ENCODE measurements at places on chromosomes 12 and 14.

DNA sequence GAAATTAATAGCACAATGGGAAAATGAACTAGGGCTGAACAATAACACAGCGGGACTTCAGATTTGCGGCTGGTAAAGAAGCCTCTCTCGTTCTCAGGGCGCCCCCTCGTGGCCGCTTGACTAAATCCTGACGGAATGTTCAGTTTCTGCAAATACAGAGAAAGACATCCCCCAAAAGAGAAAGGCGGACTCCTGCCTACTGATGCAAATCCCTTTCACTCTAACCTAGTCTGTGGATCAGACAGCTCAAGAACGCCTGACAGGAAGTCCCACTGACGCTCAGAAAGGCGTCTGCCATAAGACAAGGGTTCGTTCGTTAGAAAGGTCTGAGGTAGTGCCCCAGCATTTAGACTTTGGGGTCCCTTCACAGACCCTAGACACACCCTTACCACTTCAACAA is 2.5 kb downstream of the NUAK1 start:
- DNase-seq = peak; percentile 56
- H3K27me3 ChIP-seq = peaks cover 60% of the 10 kb centered on the region
- H3K27ac ChIP-seq = no peak overlapping the region
- H3K4me1 ChIP-seq = peaks cover 9% of the 10 kb centered on the region

GRCh38 chr12:94100211-94100627 is 48.2 kb upstream of the PLXNC1 start:
- no peak for DNase-seq
- H3K36me3 ChIP-seq = no peaks in the 10 kb centered on the region
- H3K4me1 ChIP-seq = peaks cover 6% of the 10 kb centered on the region
- H3K27ac ChIP-seq = no peak overlapping the region
- peaks cover 55% of the 10 kb centered on the region for H3K27me3 ChIP-seq
- H3K4me3 ChIP-seq = no peak overlapping the region

DNA sequence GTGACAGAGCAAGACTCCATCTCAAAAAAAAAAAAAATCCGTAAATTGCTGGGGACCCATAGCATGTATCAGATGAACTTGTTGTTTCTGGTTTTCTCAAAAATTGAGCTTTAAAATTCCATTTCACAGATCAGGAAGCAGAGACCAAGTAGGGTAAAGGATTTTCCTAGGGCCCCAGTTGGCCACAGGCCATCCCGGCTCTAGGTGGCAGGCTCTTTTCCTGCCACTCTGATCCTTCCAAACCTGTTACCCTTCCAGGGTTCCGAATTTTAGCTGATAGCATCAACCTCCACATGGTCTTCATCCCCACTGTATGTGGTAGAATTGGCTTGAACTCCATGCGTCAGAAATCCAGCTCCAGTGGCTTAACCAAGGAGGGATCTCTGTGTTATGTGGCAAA is 36.1 kb upstream of the BDKRB2 start:
- no peaks in the 10 kb centered on the region for H3K36me3 ChIP-seq
- peaks cover 7% of the 10 kb centered on the region for H3K27me3 ChIP-seq
- H3K4me1 ChIP-seq = no peaks in the 10 kb centered on the region
- H3K27ac ChIP-seq = no peak overlapping the region
- DNase-seq = no peak

DNA sequence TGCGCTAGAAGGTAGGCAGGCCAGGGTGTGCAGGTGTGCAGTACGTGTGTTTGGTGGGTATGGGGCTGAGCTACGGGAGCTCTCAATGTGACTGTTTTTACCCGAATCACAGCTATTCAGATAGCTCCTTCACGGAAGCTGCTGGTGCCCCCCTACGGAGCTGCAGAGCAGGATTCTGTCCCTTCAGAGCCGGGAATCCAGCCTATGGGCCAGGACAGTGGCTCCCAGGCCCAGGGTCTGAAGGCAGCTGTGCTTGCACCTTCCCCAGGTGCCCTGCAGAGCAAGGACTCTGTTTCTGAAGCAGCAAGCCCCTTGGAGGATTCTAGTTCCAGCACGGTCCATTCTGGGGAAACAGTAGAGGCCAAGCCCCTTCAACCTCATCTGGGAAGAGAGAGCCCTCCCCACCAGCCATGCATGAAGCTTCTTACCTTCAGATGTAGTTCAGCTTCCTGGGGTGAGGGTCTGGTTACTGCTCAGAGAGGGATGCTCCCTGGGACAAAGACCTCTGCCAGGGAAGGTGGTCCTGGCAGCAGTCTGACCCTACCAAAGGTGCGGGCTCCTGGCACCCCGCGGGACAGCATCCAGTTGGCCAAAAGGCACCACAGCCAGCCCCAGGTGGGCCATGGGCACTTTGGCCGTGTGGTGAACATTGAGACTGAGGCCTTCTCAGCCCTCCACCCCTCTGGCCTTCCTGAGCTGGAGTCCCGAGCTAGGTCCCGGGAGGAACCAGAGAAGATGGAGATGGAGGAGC is 29.1 kb downstream of the PLEKHH1 start:
- H3K27ac ChIP-seq = no peak overlapping the region
- no peaks in the 10 kb centered on the region for H3K36me3 ChIP-seq
- no peak for DNase-seq

- H3K27me3 ChIP-seq = no peaks in the 10 kb centered on the region
- no peaks in the 10 kb centered on the region for H3K36me3 ChIP-seq
- no peak overlapping the region for H3K4me3 ChIP-seq
- no peak overlapping the region for H3K27ac ChIP-seq
- no peak for DNase-seq
- H3K4me1 ChIP-seq = no peaks in the 10 kb centered on the region
These were observed 19.2 kb downstream of the LUM start for GRCh38 chr12:91091916-91092715.

DNA sequence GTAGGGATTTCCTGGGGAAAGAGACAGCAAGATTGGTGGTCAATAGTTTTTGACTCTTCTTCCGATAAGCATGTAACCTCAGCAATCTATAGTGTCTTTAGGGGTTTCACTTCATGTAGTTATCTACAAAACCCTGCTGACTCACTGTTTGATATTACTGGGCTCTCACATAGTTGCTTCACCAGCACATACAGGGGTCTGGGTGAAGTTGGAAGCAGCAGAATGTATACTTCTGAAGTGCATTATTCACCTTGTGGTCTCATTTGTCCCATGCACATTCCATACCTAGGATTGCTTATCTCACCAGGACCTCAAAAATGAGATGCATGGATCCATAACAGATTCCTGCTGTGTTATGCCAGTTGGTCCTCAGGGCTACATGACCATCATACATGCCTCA is 280.0 kb downstream of the LRIG3 start:
- no peaks in the 10 kb centered on the region for H3K4me1 ChIP-seq
- DNase-seq = no peak
- no peak overlapping the region for H3K4me3 ChIP-seq

GRCh38 chr14:105830171-105830570 is 303.8 kb downstream of the TMEM121 start:
- H3K4me3 ChIP-seq = no peak overlapping the region
- H3K36me3 ChIP-seq = no peaks in the 10 kb centered on the region
- DNase-seq = no peak
- no peaks in the 10 kb centered on the region for H3K27me3 ChIP-seq

DNA sequence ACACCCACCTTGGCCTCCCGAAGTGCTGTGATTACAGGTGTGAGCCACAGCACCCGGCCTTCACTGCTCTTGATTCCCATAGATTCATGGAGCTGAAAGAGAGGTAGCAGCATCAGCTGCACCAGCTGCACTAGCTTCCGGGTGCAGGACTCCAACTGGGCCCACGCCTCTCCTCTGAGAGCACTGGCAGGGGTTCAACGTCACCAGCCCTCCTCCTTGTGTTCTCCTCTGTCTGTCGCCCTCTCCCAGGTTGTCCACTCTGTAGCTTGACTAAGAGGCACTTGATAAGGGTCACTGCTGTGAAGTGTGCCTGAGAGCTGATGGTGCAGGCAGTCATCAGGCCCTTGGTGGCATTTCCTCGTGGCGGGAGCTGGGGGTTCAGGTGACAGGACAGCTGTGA is 28.3 kb downstream of the MLXIP start:
- H3K36me3 ChIP-seq = no peaks in the 10 kb centered on the region
- DNase-seq = no peak
- peaks cover 49% of the 10 kb centered on the region for H3K4me1 ChIP-seq
- peak overlapping the region; percentile 3 for H3K4me3 ChIP-seq
- no peaks in the 10 kb centered on the region for H3K27me3 ChIP-seq

- no peaks in the 10 kb centered on the region for H3K27me3 ChIP-seq
- no peak overlapping the region for H3K27ac ChIP-seq
- no peaks in the 10 kb centered on the region for H3K4me1 ChIP-seq
- no peaks in the 10 kb centered on the region for H3K36me3 ChIP-seq
- no peak for DNase-seq
These were observed 36.6 kb upstream of the PIK3C2G start for GRCh38 chr12:18224745-18225144.

DNA sequence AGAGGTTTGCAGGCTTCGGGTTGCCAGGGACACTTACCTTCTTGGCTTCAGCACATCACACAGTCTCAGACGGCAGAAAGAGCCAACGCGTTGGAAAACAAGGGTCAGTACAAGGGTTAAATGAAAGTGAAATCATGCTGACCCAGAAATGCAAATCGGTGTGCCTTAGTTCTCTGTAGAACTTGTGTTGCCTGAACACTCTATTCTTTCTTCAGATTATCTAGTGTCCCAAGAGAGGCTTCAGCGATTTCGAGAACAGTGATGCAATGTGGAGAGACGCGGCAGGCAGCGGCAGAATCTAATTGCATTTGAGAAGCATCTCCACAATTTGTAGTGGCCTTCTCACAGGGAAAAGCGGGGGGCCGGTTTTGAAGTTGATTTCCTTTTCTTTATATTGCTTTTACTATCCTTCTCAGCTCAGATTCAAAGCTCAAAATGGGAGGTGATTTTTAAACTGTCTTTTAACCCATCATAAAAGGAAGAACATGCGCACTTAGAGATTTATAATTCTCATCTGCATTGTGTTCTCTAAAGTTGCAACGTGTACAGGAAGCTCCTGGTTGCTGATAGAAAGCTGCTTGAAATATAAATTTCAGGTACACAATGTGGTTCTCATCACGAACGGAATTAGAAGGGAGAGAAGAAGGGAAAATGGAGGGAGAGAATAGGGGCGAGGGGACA is 67.8 kb upstream of the EGLN3 start:
- peaks cover 2% of the 10 kb centered on the region for H3K4me1 ChIP-seq
- no peaks in the 10 kb centered on the region for H3K36me3 ChIP-seq
- peak overlapping the region; percentile 59 for H3K4me3 ChIP-seq
- no peak for DNase-seq
- H3K27me3 ChIP-seq = no peaks in the 10 kb centered on the region
